Suprapubic skin (tissue), 4 donors: ENCODE measurements at places on chromosomes 12 and 14. TPM values are rescaled to one million over a fixed set of nuclear protein-coding genes. Genes with fewer than 3 reads are reported as not detected.

DNA sequence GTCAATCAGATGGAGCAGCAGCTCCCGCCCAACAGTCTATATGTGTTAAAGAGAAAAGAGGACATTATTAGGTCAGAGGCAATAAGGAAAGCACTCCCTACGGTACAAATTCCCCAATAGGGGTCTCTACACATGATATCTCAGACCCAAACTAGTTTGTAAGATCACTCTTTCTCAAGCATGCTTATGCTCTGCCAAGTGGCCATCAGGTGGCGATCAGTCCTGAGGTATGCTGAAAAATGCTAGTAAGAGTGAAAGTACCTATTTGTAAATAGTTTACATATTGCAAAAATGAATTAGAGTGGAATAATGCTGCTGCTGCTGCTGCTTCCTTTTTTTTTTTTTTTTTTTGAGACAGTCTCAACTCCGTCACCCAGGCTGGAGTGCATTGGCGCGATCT lies 61.0 kb downstream of the CPM start:
- peaks cover 9% of the 10 kb centered on the region for H3K4me1 ChIP-seq
- no peak for DNase-seq
- peaks cover 17% of the 10 kb centered on the region for H3K36me3 ChIP-seq
- no peak overlapping the region for H3K27ac ChIP-seq

GRCh38 chr14:54440476-54440872 lies 700 bp downstream of the CNIH1 start:
- H3K4me1 ChIP-seq, result peaks cover 40% of the 10 kb centered on the region
- H3K4me3 ChIP-seq, result peak overlapping the region; percentile 87
- DNase-seq, result no peak
- H3K27ac ChIP-seq, result peak overlapping the region; percentile 98
- no peaks in the 10 kb centered on the region for H3K27me3 ChIP-seq

GRCh38 chr12:54723379-54724256 lies 75.5 kb upstream of the DCD start:
- no peak overlapping the region for H3K27ac ChIP-seq
- H3K4me3 ChIP-seq, result no peak overlapping the region
- H3K27me3 ChIP-seq, result peaks cover 4% of the 10 kb centered on the region
- H3K36me3 ChIP-seq, result no peaks in the 10 kb centered on the region

DNA sequence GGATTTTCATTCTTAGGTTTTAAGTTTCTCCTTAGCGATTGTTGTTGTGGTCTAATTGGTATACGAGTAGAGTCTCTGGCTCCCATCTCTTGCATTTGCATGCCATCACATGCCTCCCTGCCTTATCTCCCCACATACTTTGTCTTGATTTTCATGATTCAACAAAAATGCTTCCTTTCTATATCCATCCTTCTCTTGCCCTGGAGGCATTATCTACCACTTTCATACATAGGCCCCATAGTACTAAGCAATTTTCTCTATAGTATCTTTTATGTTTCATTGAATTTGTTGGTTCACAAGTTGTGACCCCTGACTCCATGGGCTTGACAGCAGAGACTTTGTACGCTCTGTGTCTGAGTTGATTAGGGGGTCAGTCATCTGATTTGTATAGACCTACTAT lies 226.1 kb downstream of the ACSS3 start:
- DNase-seq, result no peak
- no peaks in the 10 kb centered on the region for H3K4me1 ChIP-seq

- DNase-seq, result no peak
- peaks cover 41% of the 10 kb centered on the region for H3K36me3 ChIP-seq
- no peaks in the 10 kb centered on the region for H3K27me3 ChIP-seq
- H3K4me3 ChIP-seq, result no peak overlapping the region
Observed at GRCh38 chr12:53208435-53208834, 1.4 kb upstream of the ITGB7 start.

The AVPR1A gene
- total RNA-seq, result 6.0 TPM
